ENCODE measurements at places on chromosomes 3 and 15.

- no peak for DNase-seq
These were observed 1.3 kb downstream of the INKA1 start for GRCh38 chr3:49804141-49805041.

- no peak for DNase-seq
These were observed 2.6 kb downstream of the ATP8B4 start for GRCh38 chr15:50116477-50116876.

- no peak for DNase-seq
These were observed 119.9 kb upstream of the RAP2B start for GRCh38 chr3:153042088-153042487.

DNA sequence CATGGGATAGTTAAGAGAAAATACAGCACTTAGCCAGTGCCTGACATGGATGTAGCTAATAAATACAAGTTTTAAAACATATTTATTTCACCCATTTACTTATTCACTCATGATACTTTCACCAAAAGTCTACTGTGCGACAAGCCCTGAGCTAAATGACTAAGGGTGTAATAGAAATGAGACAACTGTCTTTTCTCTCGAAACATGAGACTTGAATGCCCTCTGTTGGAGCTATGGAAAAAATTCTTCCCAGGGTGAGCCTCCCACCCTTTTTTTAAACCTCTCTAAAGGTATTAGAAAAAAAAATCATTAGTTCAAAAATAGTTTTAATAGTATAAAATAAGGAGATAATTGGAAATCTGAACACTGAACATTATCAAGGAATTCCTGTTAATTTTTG is 24.3 kb upstream of the RPL14 start:
- DNase-seq, result no peak

DNA sequence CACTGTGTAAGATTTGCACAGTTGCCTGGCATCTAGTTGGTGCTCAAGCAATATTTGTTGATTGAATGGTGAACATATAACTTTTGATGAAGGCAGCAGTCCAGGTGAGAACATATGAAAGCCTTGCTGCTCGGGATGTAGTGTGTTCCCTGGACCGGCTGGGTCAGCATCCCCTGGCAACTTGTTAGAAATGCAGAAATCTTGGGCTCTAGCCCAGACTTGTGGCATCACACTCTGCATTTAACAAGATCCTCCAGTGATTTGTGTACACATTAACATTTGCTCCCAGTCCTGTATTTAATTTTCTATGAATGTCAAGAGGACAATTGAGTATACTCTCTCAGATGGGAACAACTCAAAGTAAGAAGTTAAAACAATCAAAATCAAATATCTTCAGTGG is 69.0 kb upstream of the SAMMSON start:
- DNase-seq, result no peak

DNA sequence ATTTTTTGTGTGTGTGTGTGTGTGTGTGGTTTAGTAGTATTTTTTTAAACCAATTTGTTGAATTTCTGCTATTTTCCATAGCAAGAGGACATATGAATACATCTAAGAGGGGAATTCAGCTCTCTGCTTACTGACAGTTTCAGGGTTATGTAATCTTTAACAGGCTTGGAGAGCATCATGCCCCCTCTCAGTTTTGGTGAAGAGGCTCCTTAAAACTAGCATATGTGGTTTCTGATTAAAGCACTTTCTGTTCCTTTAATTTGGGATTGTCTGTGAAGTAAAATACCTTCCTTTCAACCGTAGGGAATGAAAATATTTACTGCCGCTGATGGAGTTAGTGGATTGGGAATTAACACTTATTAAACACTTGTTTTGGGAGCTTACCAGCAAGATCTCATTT is 19.4 kb upstream of the NFKBIZ start:
- DNase-seq, result no peak

- DNase-seq, result no peak
These were observed 71.4 kb upstream of the SKOR1 start for GRCh38 chr15:67753891-67754290.

- no peak for DNase-seq
These were observed 20.8 kb downstream of the MRPS25 start for GRCh38 chr3:15044326-15044725.

DNA sequence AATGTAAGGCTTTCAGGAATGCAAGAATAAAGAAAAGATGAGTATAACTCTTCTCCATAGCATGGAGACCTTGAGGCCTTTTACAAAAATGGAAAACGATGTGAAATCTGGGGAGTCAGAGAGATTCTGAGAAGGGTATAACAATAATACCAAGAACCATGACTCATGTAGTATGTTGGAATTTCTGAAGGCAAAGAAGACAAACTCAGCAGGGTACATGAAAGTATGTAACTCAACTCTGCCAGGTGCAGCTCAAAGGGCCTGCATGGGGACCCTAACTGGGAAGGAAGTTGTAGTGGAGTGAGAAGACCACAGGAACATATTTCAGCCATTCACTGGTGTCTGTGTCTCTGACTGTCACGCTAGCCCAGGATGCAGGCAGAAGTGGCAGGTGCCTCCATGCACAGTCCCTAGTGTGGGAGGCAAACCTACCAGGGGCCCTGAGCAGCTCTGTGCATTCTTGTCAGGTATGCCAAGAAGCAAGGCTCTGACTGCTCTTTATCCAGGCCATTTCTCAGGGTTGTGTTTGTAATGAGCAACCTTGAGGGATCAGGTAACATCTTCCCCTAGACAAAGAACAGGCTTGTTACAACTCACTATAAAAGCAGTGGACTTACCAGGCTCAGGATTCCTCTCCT is 57.2 kb downstream of the GPR156 start:
- no peak for DNase-seq

DNA sequence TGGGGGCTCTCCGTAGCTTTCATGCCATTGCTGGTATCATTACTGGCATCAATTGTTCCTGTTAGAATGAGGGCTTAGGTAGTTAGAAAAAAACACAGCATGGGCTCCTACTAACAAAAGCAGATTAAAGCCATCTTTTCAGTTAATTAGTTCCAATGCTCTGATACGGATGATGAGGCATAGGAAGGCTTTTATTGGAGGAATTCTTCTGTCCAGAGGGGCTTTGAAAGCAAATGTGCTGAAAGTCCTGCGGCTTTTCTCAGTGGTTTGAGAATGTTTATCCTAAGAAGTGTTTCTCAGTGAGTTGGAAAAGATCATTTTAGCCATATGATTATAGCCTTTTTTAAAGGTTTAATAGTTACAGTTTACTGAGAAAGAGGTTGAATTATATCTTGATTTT is 198.5 kb downstream of the THSD4 start:
- no peak for DNase-seq

DNA sequence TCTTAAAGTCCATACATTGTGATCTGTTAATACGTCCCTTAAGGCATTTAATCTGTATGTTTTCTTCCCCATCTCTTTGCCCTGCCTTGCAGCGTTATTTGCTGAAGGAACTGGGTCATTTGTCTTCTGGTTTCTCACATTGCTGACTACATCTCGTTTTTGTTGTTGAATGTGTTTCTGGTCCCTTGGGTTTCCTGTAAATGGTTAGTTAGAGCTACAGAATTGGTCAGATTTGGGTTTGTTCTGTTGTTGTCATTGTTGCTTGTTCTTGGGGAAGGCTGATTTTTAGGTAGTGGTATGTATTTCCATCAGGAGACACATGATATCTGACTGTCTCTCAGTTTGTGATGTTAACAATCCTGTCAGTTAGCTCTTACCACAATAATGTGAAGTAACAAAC is 27.0 kb upstream of the ITPKA start:
- no peak for DNase-seq

DNA sequence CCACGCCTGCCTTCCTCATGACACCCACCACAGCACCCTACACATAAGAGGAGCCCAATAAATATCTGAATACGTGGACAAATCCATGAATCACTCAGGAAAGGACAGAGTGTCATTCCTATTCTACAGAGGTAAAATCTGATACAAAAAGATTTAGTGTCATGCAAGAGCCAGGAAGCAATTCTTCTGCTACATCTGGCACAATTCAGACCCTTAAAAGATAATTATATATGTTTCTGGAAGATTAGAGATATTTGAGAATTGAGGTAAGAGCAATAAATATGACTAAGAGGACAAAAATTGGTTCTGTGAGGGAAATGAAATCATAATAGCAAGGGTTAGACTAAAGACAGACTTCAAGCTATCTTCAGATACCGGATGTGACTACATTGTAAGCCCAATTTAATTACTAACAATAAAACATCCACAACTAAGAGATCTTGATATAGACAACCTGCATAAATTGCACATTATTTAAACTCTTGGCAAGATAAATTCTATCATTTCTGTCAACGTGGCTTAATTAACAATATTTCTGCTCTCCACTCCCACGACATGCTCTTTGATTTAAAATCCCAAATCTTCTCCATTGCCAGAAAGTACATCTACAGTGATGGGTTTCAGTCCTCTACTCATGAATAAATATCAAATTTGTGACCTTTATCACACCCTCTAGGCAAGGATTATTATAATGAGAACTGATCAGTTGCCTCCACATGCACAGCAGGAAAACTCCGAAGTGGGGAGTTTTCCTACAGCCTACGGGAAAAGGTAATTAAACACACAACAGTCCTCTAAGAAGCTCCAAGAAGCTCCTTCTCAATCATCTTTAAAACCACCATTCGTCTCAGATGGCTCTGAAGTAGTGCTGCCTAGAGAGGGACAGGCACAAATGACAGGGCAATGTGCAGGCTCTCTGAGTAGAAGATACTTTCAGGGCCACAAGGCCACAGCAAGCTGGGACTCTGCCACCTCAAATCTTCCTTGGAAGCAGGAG is 32.6 kb downstream of the MB21D2 start:
- DNase-seq, result no peak

- DNase-seq, result no peak
These were observed 144.6 kb downstream of the MCTP2 start for GRCh38 chr15:94375997-94376396.

DNA sequence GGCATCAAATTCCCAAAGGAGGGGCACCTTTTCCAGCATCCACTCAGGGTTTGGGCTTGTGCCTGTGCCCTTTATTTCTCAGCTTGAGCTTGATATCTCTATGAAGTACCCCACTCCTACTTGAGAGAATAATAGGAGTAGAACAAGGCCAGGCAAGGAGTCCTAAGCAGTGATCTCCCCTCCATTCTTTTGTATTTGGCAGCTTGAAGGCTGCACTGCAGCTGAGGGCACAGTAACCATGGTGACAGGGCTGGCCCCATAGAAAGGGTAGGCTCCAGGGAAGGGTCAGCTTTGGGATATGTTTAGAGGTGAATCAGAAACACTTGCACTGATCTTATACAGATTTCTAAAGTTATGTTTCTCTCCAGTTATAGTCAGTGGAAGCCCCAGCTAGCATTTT is 145.4 kb upstream of the SLC24A5 start:
- no peak for DNase-seq

DNA sequence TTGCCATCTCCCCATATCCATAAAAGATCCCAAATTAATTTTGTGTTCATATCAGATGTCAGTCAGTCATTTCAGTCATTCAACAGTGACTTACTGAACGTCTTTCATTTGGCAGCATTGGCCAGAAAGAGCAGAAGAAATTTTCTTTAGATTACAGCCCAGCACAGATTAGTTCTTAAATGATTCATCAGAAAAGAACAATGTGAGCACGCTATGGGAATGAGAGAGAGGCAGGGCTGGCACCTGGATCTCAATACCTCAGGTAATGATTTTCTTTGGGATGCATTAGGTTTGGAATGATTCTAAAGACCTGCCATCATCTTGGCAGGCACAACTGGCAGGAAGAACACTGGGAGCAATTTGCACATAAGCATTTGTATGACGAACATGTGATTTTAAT is 41.6 kb downstream of the FBN1 start:
- DNase-seq, result no peak

- DNase-seq, result no peak
These were observed 161.8 kb upstream of the BFSP2 start for GRCh38 chr3:133238015-133238414.

- DNase-seq, result no peak
These were observed 109.8 kb downstream of the BBX start for GRCh38 chr3:107632576-107632975.

GRCh38 chr3:178393146-178393545 is 143.1 kb upstream of the KCNMB2 start:
- no peak for DNase-seq

GRCh38 chr3:64650096-64650622 is 37.6 kb downstream of the ADAMTS9 start:
- no peak for DNase-seq

DNA sequence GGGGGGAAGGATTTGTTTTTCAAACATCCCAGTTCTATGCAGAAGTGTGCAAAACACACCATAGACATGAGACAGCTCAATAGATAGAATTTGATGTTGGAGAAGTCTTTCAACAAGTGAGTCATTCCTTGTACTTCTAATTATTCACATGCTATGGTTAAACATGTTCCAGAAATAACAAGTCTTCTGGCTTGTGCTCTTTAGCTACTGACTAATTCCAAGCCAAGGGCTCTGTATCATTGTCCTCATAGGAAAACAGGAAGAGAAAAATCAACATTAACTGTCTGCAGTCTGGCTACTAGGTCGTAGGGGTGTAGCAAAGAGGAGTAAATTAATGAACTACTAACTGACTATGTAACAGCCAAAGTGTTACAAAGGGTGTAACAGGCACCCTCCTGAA is 25.8 kb downstream of the LDHAL6B start:
- DNase-seq, result no peak

GRCh38 chr15:45892182-45892581 is 257.4 kb downstream of the SQOR start:
- DNase-seq, result no peak

DNA sequence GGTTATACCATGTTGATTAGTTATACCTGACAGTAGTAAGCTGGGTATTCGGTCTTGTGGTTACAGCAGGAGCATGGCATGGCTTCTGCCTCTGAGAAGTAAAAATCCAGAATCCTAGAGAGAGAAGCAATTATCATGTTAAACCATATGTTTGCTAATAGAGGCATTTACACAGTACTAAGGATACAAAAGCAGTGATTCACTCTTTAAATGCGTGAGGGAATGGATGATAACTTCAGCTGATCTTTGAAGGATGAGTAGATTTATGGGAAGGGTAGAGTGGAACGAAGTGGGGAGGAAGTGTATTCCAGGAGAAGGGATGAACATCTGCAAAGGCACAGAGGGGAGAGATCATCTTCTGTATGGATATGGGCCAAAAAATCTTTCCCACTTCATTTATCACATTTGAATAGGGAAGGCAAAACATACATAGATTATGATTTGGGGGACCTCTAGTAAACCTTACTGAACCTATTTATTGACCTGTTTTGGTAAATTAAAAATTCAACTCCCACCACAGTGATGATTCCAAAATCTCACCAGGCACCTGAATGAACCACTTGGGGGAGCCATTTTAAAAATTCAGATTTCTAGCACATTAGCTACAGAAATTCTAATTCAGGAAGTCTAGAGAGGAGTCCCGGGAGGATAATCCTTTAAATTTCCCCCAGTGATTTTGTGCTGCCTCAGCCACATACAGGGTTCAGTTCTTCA is 35.1 kb downstream of the IGSF10 start:
- DNase-seq, result no peak

- no peak for DNase-seq
These were observed 17.4 kb upstream of the ZNF609 start for GRCh38 chr15:64443016-64443415.

All from suprapubic skin (tissue), 4 donors.